ENCODE measurements at places on chromosomes 7 and 10. TPM values are rescaled to one million over a fixed set of nuclear protein-coding genes. Genes with fewer than 3 reads are reported as not detected.

DNA sequence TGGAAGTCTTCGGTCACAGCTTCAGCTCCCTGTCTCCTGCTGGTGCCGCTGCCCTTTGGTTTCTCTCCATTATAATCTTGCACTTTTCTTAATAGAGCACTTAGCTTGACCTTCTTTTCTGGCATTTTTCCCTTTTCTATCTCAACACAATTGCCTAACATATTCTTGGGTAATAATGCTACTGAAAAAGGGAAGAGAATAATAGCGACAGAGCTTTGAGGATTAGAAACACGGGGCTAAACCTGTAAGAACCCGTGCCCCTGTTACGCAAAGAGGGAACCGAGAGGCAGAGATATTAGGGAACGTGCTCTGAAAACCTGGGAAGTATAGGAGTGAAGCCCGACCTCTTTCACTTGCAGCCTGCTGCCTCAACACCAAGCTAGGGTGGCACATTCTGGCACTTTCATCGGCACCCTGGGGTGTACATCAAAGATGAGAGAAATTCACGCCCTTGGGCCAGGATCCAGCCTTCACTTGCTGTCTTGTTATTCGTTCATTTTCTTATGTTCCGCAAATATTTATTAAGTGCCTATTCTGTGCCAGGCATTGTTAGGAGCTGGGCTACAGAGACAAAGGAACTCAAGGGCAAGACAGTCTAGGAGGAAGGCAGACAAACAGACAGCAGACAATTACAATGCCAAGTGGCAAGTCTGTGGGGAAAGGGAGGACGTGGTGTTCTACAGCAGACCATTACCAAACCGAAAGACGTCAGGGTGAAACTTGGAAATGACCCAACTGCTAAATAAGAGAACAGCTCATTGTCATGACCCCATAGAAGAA is 33.0 kb upstream of the GALNTL5 start:
- no peak for DNase-seq

- DNase-seq: no peak
Measured at GRCh38 chr7:123711832-123712293, 36.9 kb downstream of the WASL start.

PLAC9 gene
- total RNA-seq: 2.3 TPM

GPER1 gene
- total RNA-seq: 13.7 TPM
